ENCODE measurements at places on chromosomes 1 and 21. TPM values are rescaled to one million over a fixed set of nuclear protein-coding genes. Genes with fewer than 3 reads are reported as not detected.

The ARHGEF16 gene
- total RNA-seq, result not detected

The LYPD8 gene
- not detected for total RNA-seq

The SPRR1A gene
- total RNA-seq, result not detected

The TNFAIP8L2 gene
- 4.3 TPM for total RNA-seq

The UBIAD1 gene
- total RNA-seq, result 20.9 TPM

The CC2D1B gene
- total RNA-seq, result 51.4 TPM

The RIMKLA gene
- not detected for total RNA-seq

The KCNC4 gene
- total RNA-seq, result 16.4 TPM

The FCGR1A gene
- not detected for total RNA-seq

The CNR2 gene
- 0.15 TPM for total RNA-seq

The FAM177B gene
- not detected for total RNA-seq

The ADORA3 gene
- not detected for total RNA-seq

The OR2T33 gene
- not detected for total RNA-seq

The F11R gene
- 18.4 TPM for total RNA-seq

The ANGPTL1 gene
- total RNA-seq, result not detected

The GADD45A gene
- 98.8 TPM for total RNA-seq

The COL9A2 gene
- total RNA-seq, result 2.9 TPM

The FMO5 gene
- 1.9 TPM for total RNA-seq

The PDC gene
- not detected for total RNA-seq

The HSPG2 gene
- 3.2 TPM for total RNA-seq

The CLCA4 gene
- not detected for total RNA-seq

The TDRD10 gene
- not detected for total RNA-seq

The RAB42 gene
- total RNA-seq, result not detected
